ENCODE measurements at places on chromosomes 7 and 10.
A peak's percentile ranks its signal among the peaks of the same experiment; 100 is the strongest.

GRCh38 chr7:142795339-142795863, 24.6 kb downstream of the PRSS2 start:
- no peak for DNase-seq

DNA sequence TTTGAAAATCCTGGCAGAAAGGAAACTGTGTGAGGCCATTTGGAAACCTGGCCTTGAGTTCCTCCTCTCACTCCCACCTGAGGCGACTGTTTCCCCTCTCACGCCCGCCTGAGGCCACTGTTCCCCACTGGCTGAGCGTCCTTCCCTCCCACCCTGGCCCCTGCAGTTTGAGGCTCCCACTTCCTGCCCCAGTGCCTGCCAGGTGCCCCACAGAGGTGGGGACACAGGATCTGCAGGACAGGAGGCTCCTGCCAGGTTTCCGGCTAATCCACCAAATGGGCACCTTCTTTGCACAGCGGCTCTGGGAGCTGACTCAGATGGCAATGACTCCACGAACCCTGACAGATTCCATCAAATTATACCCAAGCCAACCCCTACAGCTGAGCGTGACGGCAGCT, 24.3 kb upstream of the LARP4B start:
- DNase-seq: no peak

DNA sequence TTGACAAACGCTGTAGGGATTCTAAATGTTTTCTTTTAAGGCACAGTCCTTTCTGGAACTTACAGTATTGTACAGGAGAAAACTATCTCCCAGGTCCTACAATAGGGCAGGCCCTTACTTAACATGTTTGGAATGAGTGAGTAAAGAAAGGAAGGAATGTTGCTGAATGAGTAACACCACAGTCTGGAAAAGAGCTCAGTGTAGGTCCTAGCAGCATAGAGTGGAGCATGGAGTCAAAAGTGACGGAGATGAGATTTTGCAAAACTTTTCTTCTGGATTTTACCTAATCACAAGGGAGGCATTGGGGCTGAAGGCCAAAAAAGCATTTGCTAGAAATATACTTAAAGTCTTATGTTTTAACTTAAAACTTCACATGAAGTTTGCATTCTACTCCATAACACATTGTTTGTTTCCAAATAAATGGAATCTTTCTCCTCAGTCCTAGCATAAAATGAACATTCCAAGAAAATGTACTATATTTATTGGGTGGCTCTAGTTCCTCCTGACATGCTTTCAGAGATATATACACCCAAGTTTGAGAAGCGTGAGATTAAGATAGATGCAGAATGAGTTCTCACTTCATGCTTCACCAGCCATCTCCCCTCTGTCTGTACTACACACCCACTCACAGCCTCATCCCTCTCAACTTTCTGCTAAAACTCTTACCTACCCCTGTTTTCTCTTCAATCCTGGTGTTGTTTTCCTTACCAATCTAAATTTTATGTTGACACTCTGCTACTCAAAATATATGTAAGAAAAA, 20.2 kb upstream of the ADD3 start:
- no peak for DNase-seq

- no peak for DNase-seq
These were observed 150.1 kb upstream of the BMPER start for GRCh38 chr7:33754933-33755928.

GRCh38 chr10:43192884-43193283, 54.6 kb downstream of the CSGALNACT2 start:
- DNase-seq: no peak

DNA sequence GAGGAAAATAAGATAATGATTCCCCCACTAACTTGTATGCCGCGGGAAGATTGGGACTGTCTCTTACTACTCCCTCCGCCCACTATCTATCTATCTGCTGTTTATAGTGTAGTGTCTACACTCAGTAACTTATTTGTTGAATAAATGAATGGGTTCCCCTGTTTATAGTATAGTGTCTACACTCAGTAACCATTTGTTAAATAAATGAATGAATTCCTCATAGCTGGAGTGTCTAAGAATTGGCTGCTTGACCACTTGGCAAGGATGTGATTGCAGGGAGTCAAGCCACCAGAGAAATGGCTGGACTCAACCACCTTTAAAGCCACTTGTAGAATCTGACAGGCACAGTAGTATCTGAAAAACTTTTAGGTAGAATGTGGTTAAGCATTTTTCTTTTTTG, 147.1 kb downstream of the TRIL start:
- DNase-seq: no peak

- DNase-seq: peak; percentile 4
These were observed 683.1 kb downstream of the NRG3 start for GRCh38 chr10:82558014-82558607.

GRCh38 chr7:148905093-148905666, 21.1 kb upstream of the EZH2 start:
- DNase-seq: no peak
